Stimulated activated CD4-positive, alpha-beta T cell treated with anti-CD3 and anti-CD28 coated beads, Interleukin-4, amount 100 ng/mL, for 48 hours (primary cell): ENCODE measurements at places on chromosomes 3 and 15.

GRCh38 chr3:105518806-105519418 lies 152.2 kb downstream of the ALCAM start:
- DNase-seq, result no peak

DNA sequence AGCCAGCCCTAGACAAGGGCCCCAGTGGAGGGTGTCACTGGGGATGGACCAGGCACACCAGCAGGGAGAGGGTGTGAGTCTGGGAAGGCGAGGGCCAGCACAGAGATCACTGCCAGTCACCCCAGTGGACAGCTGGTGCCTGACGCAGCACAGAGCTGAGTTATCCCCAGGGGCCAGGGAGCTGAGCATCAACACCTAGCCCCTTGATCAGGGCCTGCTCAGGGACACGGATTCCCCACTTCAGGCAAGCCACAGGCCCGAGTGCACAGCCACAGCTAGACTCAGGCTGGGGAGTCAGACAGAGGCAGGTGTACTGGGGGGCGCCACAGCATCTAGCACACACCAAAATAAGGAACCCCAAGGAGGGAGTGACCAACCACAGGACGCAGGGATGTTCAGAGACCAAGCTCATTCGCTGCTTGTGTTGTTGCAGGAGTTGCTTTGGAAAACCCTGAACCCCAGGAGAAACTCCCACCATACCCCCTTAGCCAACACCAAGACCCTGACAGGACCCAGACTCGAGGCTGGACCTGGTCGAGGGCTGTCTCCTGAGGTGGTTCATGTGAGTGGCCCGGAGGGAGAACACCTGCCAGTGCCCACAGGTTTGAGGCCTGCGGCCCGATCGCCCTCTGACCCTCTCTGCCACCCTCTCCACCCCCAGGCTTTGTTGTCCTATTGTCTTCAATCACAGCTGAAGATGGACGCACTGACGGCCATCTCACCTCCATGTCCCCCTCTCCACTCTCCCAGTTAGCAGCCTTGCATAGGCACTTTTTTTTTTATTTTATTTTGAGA lies 146.8 kb downstream of the TPRA1 start:
- DNase-seq, result no peak

DNA sequence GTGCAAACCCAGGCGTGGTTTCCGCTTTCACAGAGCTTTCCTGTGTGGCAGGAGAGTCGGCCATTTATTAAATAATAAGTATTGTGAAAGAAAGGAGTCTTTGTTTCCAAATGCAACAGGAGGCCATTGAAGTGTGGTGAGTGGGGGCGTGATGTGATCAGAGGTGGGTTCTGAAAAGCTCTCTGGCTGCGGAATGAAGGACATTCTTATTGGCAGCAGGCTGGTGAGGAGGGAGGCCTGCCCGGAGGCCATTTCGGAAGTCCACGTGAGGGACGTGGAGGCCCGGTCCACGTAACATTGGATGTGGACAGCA lies 11.1 kb downstream of the ARNT2 start:
- DNase-seq, result no peak

DNA sequence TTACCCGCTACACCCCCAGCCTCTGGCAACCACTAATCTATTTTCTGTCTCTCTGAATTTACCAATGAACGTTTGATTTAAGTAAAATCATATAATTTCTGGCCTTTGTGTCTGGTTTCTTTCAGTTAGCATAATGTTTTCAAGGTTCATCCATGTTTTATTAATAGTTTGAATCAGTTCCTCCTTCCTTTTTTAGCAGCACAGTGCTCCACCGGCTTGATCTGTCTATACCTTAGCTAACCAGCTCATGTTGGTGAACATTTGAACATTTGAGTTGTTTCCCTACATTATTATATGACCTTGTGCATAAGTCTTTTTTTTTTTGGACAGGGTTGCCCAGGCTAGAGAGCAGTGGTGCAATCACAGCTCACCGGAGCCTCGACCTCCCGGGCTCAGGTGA lies 33.3 kb downstream of the PDE8A start:
- DNase-seq, result no peak

DNA sequence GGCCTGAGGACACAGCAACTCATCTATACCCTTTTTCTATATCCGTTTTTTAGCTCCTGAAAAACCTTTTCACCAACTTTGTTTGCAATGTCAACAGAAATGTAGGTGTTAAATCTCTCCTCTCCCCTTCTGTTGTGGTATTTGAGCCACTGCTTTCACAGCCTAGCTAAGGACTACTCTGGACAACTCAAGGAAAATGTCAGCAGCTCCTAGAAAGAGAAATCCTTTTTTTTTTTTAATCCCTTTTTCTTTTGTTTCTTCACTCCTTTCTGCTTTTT lies 176.6 kb downstream of the KLHL25 start:
- DNase-seq, result no peak
